ENCODE measurements at places on chromosomes 2 and 18. TPM values are rescaled to one million over a fixed set of nuclear protein-coding genes. Genes with fewer than 3 reads are reported as not detected.

The REG3A gene
- 1.4 TPM for polyA plus RNA-seq

The PID1 gene
- polyA plus RNA-seq, result 12.4 TPM

The STARD6 gene
- 0.06 TPM for polyA plus RNA-seq

The TUBB8B gene
- polyA plus RNA-seq, result not detected

The ARHGEF33 gene
- polyA plus RNA-seq, result 0.87 TPM

The NR4A2 gene
- polyA plus RNA-seq, result 3.4 TPM

The TPO gene
- polyA plus RNA-seq, result 0.30 TPM

The LAMA3 gene
- polyA plus RNA-seq, result 48.8 TPM

The DCDC2C gene
- polyA plus RNA-seq, result 0.33 TPM

The POTEI gene
- polyA plus RNA-seq, result 0.10 TPM

The ASPRV1 gene
- 1.5 TPM for polyA plus RNA-seq

The IL1F10 gene
- polyA plus RNA-seq, result not detected

The SH3RF3 gene
- 3.0 TPM for polyA plus RNA-seq

The GRHL1 gene
- 3.0 TPM for polyA plus RNA-seq

The EGR4 gene
- 0.04 TPM for polyA plus RNA-seq

The KANSL1L gene
- polyA plus RNA-seq, result 23.1 TPM

The TRABD2A gene
- polyA plus RNA-seq, result 18.0 TPM

The CNDP1 gene
- 0.27 TPM for polyA plus RNA-seq

The METAP1D gene
- 11.4 TPM for polyA plus RNA-seq

The STPG4 gene
- polyA plus RNA-seq, result 0.18 TPM

The SLC39A6 gene
- 19.9 TPM for polyA plus RNA-seq

The NT5DC4 gene
- 2.6 TPM for polyA plus RNA-seq

The BOLL gene
- 0.09 TPM for polyA plus RNA-seq

The MAP2 gene
- polyA plus RNA-seq, result 16.3 TPM

The MFF gene
- 87.3 TPM for polyA plus RNA-seq

The ONECUT2 gene
- 16.1 TPM for polyA plus RNA-seq

The LINC00305 gene
- not detected for polyA plus RNA-seq

The WDR35 gene
- polyA plus RNA-seq, result 9.8 TPM

The WDFY1 gene
- polyA plus RNA-seq, result 56.7 TPM
